ENCODE measurements at places on chromosomes 1 and 21.

DNA sequence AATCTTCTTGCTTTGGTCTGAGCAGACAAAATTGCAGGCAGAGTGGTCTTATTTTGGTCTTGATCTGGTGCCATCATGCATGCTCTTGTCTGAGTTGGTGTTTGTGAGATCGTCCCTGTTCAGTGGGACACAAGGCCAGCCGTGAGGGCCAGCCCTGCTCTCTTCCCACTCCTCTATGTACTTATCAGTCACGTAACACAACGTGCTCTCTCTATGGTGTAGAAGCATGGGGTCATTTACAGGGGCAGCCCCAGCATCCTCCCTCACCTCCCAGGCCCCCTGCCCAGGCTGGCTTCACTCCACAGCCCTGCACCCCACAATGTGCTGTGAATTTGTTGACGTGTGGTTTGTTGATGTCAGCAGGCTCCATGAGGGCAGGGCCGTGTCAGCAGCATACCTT is 18.3 kb upstream of the UTS2 start:
- DNase-seq = no peak

GRCh38 chr1:60952612-60953111 is 129.7 kb upstream of the NFIA start:
- no peak for DNase-seq

DNA sequence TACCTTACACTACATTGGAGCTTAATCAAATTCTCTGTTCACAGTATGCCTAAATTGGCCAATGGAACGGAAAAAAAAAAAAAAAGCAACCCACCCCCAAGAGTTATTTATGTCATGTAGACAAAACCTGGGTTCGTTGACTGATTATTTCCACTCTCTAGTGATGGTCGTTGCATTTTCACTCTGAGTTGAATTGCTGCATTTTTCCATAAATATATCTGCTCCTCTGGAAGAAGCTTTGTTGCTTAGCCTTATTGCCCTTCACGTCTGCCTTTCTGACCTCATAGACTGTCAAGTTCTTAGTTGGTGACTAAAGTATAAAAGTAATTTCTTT is 90.2 kb upstream of the RUNX1 start:
- peak; percentile 44 for DNase-seq

DNA sequence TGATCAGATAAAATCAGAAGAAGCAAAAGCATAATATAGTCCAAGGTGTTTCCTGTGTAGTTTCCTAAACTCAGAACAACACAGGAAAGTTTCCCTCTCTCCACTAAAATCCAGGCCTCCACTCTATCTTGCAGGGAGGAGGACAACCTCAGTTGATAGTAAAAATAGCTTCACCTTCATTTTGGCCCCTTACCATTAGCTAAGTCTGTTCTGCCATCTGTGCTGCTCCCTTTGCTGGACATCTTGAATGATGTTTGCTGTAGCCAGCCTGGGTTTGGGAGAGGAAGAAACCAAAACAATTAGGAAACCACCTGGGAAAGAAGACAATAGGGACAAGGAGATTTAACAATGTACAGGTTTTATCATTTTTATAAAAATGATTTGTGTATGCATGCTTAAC is 18.6 kb downstream of the DCAF8 start:
- DNase-seq = no peak

DNA sequence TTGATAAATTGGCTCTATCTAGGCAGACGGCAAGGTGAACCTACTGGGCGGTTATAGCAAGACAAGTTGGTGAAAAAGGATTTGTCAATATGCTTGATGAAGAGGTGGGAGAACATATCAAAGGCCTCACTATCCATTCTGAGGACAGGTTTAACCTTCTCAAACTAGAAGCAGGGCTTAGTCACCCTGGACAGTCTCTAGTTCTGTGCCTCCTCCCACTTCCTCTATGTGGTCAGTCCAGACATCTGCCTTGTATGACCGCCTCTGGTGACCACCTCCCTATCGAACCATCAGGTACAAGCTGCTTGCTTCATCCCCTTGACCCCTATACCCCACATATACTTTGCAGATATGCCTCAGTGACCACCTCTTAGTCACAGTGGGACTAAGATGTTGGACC is 2.3 kb upstream of the SCYL3 start:
- no peak for DNase-seq
